ENCODE measurements at places on chromosomes 2 and 18.

DNA sequence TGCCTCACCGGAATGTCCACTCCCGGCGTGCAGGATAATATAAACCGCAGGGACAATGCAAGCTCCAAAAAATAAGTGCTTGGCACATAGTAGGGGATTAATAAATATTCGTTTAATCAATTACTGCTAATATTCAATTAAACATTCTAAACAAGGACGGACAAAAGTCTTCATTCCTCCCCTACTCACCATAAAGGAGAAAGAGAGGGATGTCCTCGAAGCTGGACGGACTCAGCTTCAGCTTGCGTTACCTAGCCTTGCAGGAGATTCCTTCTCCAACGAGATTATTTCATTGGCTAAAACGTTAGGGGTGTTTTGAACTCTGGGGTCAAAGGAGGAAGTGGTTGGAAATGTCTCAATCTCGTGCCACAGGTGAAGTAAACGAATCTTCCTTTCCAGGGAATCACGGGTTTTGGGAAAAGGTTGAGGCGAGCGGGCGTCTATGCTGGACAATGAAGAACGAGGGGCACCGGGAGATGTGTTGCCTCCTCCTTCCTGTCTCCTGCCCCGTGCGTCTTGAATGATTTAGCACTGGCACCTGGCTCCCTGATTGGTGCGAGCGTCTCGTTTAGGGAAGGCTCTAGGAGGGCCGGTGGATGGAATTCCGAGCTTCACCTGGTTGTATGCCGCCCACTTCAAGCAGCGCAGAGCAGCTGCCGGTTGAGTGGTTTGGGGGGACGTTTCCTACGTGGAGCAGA is 2.0 kb upstream of the GAD1 start:
- DNase-seq = no peak

- no peak for DNase-seq
Observed at GRCh38 chr2:157305723-157306110, 19.9 kb downstream of the ERMN start.

- no peak for DNase-seq
Observed at GRCh38 chr2:55165626-55166025, 66.5 kb downstream of the CLHC1 start.

- no peak for DNase-seq
Observed at GRCh38 chr2:227973241-227973640, 101.8 kb downstream of the DAW1 start.

GRCh38 chr2:163132850-163133249 is 294.3 kb upstream of the KCNH7 start:
- no peak for DNase-seq

DNA sequence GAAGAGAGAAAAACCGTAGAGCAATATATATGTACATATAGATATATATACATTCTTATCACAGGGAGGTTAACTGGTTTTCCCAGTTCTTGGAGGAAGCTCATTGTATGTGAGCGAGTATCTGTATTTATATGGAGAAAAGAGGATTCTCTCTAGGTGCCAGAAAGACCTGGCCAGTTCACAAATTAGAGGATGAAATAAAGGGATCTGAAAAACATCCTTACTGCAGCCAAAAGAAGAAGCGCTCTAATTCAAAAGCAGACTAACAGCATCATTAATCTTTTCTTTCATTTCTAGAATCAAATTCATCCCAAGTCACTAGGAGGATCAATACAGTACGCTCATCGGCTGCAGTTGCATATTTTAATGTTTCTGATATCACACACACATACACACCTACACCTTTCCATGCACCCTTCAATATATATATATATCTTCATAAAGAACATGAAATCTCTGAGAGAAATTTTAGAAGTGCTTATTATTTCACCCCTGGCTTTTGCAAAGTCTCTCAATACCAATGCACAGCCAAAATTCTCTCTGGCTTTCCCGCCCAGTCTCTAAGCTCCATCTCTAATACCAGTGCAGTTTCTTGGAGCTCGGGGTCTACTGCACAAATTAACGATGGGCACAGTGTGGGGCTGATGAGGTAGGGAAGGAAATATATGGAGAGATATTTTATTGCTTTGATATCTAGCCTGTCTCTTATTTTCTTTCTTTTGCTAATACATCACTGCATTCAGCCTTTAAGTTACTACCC is 731 bp downstream of the NRXN1 start:
- no peak for DNase-seq

DNA sequence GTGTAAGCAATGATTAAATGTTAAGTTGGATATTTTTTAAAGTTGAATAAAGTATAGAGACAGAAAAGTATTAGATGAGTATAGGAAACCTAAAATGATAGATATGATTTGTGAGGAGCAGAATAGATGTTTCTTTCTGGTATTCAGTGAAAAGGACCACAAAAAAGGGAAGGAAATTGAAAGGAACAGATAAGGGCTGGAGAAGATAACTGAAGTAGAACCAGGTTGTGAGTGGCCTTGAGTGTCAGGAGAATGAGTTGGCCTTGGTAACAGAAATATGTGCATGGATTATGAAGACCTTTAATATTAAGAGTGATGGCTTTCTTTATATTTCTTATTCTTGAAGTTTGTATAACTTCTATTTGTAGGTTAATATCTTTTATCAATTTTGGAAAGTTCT is 543.5 kb downstream of the METTL4 start:
- no peak for DNase-seq

GRCh38 chr18:50313031-50313607 is 25.6 kb upstream of the CXXC1 start:
- no peak for DNase-seq

- no peak for DNase-seq
Observed at GRCh38 chr2:107088156-107088555, 202.2 kb upstream of the ST6GAL2 start.

DNA sequence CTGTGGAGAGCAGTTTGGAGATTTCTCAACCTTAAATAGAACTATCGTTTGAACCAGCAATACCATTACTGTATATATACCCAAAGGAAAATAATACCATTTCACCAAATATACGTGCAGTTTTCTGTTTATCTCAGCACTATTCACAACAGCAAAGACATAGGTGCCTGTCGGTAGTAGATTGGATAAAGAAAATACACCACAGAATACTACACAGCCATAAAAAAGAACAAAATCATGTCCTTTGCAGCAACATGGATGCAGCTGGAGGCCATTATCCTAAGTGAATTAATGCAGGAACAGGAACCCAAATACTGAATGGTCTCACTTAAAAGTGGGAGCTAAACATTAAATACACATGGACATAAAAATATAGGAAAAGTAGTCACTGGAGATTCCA is 81.3 kb downstream of the SMCHD1 start:
- DNase-seq = no peak

DNA sequence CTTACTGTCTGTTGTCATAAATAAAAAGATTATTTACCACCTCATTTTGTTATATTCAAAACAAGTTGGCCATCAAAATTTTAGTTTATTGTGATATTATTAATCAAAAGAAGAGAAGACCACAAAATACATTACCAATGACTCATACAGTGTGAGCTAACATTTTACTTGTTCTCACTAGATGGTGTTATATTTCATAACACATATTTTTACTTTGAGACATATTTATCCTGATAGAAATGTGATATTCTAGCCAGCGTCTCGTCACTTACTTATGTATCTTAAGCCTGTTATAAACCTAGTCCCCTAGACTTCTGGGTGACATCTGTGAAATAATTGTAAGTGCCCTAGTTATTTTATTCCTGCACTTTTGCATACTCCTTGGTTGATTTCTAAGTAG is 263.2 kb downstream of the CDH7 start:
- DNase-seq = no peak

GRCh38 chr2:47653902-47654789 is 128.8 kb upstream of the MSH6 start:
- no peak for DNase-seq

- DNase-seq = no peak
Observed at GRCh38 chr2:200357845-200358244, 51.4 kb downstream of the SPATS2L start.

GRCh38 chr2:192885569-192886160 is 690.9 kb upstream of the TMEFF2 start:
- DNase-seq = no peak

- no peak for DNase-seq
Observed at GRCh38 chr18:61651145-61651879, 241.5 kb downstream of the RNF152 start.

DNA sequence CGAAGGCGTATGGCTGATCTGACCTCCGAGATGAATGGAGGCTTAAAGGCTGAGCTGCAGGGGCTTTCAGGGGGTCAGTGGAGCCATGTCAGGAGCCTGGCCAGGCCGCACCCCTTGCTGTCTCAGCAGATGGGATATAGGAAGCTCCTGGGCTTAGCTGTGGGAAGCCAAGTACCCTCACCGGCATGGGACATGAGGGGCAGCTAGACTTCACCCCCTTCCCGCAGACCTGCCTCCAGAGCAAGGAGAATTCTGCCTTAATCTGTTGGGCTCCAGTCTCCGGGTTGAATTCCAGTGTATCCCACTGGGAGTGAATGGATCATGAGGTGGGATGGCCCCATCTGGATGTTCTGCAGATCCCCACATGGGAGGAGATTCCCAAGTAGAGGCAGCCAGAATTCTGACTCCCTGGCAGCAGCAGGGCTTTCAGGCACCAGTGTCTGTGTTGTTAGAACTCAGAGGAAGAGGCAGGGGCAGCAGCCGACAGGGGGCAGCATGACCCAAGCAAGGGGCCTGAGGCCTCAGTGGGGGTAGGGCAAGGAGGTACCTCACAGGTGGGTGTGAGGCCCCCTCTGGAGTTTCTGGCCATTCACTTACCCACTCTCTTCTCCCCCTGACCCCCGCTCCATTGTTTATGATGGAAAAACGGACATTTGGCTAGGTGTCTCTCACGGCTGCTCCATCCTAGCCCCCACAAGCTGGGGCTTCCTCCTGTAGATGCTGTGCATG is 19.1 kb downstream of the CAPG start:
- no peak for DNase-seq

DNA sequence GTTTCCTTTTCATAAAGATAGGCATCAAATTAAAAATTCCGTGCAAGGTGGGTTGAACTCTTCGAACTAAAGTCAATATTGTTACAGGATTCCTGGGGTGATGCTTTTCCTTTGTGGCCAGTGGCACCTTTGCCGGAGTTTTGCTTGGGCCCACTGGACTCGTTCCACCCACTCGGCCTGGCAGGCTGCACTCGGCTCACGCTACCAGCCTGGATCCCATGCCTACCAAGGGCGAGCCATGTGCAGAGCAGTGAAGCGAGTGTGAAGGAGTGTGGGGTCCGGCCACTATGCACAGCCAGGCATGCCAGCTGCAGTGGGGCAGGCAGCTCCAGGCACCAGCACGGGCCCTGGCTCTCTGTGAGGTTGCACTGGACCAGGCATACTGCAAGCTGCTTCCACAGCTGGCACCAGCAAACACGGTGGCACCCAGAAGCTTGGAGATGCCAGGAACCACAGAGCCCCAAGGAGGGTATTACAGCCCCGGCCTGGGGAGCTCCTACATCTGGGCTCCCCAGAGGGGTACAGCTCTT is 83.6 kb downstream of the DTNB start:
- no peak for DNase-seq

- DNase-seq = no peak
Observed at GRCh38 chr18:11974741-11975325, 6.5 kb upstream of the IMPA2 start.

- DNase-seq = peak; percentile 4
Observed at GRCh38 chr2:240216167-240216566, 75.7 kb upstream of the OTOS start.

DNA sequence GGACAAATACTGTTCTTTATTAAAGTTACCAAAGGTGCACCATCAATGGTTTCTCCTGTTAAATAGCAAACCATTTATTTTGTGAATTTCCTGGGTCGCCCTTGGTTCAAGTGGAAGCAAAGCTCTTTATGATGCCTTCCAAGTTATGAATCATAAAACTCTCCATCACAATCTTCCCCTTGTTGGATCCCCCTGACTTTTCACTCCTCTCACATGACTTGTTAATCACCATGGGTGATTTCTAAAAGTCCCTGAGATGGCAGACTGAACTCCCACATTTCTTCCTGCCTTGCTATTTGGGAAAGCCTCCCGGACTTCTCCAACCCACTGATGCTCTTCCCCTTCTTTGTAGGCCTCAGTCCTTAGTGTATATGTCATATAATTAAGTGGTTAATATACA is 176.0 kb downstream of the THADA start:
- no peak for DNase-seq

DNA sequence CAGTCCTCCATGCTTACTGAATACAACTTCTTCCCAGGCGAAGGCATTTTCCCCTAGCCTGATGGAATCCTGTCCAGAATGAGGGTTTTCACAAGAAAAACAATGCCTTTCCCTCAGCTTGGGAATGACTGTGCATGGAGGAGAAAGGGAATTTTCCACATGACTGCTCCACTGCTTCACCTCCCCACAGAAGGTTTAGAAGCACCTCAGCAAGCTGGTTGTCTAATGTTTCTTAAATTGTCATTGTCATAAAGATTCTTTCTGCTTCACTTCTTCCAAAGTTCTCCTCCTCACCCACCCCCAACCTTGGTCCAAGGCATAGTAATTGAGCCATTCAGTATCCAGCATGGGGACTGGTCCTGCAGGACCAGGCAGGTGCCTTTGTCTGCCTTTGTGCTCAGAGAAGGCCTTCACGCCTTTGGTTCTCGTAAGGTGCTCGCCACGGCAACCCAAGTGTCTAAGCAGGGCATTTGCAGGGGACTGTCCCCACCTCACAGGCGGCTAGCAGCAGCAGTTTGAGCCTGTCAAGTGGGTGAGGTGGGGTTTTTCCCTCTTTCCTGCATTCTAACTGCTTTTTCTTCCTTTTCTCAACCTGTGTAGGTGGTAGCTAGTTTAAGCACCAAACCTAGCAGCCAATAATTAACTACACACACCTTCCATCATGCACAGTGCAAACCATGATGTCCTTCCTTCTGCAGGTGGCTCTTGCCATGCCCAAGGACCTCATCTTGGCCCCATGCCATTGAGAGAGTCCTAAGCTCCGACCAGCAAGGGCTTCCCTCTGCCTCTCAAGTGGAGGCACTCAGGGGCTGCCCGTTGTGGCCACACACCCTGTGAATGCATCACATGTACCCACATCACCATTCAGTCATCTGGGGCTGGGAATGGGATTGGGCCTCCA is 65.7 kb upstream of the BCL2L11 start:
- DNase-seq = no peak

DNA sequence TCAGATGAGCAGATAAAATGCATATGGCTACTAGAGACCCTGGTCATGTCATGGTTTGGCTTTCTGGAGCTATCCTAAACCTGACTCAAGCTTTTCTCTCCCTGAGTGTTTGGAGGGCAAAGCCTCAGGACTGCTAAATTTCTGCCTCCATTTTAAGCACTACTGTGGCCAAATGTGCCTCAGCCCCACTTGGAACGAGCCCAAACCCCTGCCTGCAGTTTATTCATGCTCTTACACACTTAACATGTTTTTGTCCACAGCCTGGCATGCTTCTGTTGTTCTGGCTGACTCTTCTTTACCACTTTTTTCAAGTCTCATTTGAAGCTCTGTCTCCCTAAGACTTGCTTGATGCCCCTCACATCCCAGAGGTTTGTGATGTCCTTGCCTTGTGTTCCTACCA is 24.7 kb downstream of the MGAT5 start:
- DNase-seq = no peak

GRCh38 chr2:222434204-222434603 is 9.9 kb downstream of the SGPP2 start:
- DNase-seq = no peak

GRCh38 chr18:62781262-62781661 is 65.9 kb downstream of the PHLPP1 start:
- DNase-seq = no peak

- no peak for DNase-seq
Observed at GRCh38 chr2:2507417-2507997, 176.4 kb upstream of the MYT1L start.

- DNase-seq = no peak
Observed at GRCh38 chr2:181790716-181791649, 100.5 kb upstream of the ITPRID2 start.
